ENCODE measurements at places on chromosomes 2 and 18.

GRCh38 chr2:179772346-179772745, 89.1 kb downstream of the ZNF385B start:
- DNase-seq: no peak

DNA sequence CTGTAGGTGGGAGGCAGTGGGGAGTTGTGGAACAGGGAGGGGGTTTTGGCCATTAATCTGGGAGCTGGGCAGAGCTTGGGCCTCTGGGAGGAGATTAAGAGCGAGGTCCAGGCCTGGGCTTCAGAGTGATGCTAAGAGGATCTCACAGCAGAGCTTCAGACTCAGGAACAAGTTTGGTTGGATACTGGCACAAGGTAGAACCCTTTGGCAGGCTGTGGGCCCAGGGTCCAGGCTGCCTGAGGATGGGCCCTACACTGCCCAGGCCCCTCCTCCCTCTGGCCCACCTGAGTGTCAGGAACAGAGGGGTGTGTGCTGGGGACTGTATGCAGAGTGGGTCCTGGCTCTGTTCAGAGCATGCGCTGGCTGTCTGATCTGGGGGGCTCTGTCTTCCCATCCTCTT, 334.9 kb downstream of the CYP26B1 start:
- DNase-seq: no peak

DNA sequence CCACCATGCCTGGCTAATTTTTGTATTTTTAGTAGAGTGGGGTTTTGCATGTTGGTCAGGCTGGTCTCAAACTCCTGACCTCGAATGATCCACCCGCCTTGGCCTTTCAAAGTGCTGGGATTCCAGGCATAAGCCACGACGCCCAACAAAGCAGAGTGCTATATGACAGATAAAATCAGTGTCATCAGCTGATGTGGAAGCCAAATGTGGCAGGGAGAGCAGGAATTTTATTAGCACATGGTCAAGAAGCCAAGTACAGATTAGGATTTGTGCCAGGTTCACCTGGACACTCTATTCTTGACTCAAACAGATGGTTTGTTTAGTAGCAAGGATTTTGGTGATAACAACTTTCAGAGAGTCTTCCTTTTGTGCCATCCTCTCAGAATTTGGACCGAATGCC, 62.7 kb downstream of the LCLAT1 start:
- DNase-seq: no peak

DNA sequence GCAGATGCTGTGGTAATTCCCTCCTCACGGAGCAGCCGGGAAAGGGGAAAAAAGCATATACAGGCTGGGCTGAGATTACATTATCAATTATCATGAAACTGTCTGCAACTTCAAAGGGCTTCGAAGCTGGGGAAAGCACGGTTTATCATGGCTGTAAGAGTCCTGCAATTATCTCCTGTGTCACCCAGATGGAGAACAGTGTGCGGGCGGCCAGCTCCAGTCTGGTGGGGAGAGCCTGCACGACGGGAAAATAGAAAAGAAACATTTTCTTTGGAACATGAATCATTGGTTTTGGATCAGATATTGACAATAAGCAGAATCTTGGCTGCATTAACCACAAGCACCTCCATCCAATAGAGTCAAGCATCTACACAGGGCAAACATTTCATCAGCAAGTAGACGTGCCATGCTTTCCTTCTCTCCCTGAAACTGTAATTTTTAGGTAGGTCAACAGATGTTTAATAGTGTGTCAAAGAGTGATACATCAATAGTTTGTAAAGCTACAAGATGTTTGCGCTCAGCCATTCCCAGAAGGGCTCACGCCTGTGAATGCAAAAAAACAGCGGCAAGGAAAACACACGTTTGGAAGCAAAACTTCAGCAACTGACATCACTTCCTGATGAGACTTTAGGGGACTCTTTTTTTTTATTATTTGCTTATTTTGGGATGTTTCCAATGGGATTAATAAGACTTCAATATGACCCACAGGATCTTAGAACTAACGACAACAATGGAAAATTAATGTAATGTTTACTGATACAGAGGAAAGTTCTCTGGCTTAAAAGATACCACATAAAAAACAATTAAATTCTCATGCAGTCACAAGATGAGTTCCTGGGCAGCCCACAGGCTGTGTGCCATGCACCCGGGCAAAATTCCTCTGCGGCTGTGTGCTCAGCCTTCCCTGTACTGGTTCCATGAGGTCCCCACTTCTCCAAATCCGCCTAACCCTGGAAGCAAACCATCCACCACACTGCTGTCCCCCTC, 111.0 kb upstream of the SALL3 start:
- DNase-seq: no peak

DNA sequence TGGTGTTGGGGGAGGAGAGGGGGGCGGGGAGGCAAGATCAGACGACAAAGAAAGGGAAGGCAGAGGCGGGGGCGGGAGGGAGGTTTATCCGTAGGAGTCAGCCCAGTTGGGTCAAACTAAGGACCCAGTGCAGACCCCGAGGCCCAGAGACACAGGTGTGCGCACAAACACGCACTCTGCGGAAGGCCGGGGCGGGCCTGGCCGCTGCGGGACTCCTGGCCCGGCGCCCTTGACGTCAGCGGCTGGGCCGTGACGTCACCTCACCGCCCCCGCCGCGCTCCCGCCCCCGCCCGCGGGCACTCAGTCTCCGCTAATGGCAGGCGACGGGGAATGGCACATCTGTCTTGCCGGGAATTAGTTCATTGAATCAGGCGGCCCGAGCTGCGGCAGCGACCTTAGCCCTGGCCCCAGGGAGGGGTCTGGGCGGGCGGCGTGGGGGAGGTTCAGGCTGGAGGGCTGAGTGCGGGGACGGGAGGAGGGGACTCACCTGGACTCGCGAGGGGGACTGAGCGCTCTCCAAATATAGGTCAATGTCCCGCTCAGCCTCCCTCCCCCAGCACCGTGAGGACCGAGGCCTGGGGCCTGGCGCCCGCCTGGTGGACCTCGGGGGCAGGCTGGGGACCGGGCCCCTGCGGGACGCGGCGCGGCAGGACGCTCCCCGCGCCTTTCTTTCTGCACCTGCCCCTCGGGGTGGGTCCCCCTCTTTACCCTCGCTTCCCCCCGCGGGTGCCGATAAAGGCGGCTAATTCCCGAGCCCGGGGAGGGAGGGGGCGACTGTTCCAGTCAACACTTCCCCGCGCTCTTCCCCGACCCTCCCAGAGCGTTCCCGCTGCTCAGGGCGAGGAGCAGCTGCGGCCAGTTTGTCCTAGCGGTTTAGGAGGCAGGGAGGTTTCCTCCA, 15.5 kb upstream of the ECEL1 start:
- peak; percentile 14 for DNase-seq

DNA sequence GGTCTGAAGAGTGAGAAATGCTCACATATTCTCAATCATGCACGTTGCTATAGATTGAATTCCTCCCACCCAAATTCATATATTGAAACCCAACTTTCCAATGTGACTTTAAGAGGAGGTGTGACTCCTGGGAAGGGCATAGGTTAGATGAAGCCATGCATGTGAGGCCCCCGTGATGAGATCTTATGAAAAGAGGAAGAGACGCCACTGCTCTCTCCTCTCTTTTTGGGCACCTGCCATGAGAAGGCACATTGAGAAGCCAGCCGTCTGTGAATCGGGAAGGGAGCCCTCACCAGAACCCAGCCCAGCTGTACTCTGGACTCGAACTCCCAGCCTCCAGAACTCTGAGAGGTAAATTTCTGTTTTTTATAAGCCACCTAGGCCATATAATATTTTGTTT, 842.6 kb upstream of the SALL3 start:
- DNase-seq: no peak

DNA sequence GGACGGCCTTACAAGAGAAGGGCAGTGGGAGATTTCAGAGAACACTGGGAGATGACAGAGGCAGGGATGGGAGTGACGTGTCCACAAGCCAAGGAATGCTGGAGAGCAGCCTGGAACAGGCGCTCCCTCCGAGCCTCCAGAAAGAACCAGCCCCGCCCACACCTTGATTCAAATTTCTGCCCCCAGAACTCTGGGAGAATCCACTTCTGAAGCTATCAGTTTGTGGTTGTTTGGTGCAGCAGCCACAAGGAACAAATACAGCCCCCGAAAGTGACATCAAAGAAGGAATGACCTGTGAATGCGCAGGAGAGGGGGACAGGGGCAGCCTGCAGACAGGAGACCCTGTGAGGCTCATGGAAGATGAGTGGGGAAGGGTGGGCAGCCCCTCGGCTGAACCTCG, 67.3 kb downstream of the TWIST2 start:
- no peak for DNase-seq

DNA sequence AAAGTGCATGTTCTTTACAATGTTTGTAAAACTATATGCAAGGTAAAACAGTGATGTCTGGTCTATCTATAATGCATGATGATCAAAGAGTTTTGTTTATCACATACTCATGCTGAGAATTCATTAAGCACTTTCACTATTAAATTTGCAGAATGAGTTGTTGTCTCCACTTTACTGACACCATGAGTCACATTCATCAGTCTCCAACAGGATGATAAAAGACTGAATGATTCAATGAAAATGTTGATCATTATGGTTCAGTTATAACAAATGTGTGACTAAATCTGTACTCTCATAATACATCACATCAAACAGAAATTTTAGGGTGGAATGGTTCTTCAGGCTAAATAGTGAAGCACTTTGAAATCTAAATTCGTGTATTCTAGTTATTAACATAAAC, 129.0 kb downstream of the ERBB4 start:
- no peak for DNase-seq

GRCh38 chr2:114659880-114660279, 217.4 kb downstream of the DPP10 start:
- no peak for DNase-seq

GRCh38 chr2:3617198-3617890, 22.4 kb downstream of the COLEC11 start:
- no peak for DNase-seq

DNA sequence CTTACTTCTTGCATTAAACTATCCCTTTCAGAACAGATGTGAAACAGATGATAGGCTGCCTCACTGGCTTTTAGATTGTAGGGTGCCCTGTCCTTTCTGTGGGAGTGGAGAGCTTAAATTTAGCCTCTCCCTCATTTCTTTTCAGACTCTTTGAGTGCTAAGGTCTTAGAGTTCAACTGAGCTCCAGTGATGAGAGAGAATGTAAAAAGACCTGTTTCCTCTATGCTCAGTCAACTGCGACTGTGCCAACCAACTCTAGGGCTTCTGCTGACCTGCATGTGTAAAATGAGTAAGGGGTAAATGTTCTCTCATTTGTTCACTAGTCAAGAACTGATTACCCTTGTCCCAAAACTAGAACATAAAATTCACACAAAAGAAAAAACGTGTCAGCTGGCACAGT, 104.8 kb upstream of the TGFA start:
- DNase-seq: no peak

- DNase-seq: no peak
These were observed 205.0 kb upstream of the ZNF521 start for GRCh38 chr18:25557011-25557410.

DNA sequence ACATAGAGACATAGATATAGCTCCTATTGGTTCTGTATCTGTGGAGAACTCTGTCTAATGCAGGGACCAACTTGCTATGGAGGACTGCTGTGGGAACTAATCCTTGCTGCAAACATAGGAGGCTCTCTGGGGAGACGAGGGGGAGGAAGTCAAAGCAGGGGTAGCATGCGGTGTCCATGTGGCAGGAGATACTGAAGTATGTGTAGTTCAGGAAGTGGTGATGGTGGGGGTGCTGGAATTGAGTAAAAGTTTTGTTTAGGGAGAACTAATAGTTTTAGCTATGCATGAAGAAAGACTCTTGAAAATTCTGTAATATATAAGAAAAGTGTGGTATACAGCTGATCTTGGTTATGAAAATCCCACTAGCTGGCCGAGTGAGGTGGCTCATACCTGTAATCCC, 62.0 kb downstream of the ANKRD44 start:
- DNase-seq: peak; percentile 67

GRCh38 chr2:33222309-33222708, 254.1 kb upstream of the RASGRP3 start:
- DNase-seq: no peak

DNA sequence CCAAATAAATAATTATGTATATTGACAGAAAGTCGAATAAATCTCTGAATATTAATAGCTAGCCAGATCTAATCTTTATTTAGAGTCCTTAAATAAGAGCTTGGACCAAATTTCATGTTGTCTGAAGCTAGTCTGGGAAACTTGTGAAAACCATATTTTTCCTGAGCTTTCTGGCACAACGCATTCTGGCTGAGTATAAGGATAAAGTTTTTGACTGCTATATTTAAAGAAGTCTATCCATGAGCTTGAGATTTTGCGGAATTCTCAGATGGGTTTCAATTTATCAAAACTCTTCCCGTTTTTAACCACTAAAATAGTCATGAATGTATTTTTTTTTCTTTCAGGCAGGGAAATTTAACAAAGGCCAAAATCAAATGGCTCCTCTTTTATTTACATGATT, 23.8 kb downstream of the FAP start:
- DNase-seq: no peak

- no peak for DNase-seq
These were observed 7.4 kb upstream of the MBP start for GRCh38 chr18:77140030-77140429.

DNA sequence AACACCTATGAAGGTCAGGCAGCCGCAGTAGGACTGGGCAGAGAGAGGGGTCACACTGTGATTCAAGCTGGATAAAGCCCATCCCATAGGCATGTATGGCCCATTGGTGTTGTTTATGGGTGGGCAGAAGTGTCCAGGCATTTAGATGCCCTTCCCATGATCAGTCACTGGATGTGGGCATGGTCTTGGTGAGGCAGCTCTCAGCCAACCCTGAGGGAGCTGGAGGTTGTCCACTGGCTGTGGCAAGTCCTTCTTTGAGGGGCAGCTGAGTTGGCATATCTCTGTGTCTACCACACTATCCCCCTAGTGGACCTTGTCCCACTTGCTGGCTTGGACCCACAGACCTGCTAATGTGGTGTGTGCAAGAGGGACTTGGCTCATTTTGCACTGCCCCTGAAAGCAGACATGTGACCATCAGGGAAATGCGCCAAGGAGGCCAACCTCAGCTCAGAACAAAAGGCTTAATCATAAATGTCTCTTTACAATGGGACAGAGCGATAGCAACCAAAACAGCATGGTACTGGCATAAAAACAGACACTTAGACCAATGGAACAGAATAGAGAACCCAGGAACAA, 82.0 kb downstream of the TMEM17 start:
- DNase-seq: no peak

GRCh38 chr2:64000630-64001381, 18.4 kb downstream of the VPS54 start:
- peak; percentile 16 for DNase-seq

- DNase-seq: peak; percentile 23
These were observed 599.5 kb upstream of the ZNF804A start for GRCh38 chr2:183998797-183999190.

Measured in choroid plexus epithelial cell (primary cell).